ENCODE measurements at places on chromosomes 5 and 9.

DNA sequence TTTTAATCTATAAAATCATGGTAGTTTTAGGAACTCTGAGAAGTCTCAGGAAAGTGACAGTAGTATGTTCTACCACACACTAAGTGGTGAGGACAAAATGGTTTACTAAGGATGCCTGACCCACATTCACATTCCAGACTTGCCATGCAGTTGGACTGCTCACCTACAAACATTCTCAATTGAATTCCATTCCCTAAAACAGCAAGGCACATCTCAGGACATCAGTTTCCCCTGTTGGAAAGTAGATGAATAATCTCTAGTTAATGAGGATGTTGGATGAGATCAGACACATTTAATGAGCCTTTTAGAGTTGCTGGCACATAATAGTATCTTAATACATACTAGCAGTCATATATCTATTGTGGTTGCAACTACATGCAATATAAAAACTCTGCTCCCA is 76.6 kb downstream of the ZNF618 start:
- DNase-seq = no peak

DNA sequence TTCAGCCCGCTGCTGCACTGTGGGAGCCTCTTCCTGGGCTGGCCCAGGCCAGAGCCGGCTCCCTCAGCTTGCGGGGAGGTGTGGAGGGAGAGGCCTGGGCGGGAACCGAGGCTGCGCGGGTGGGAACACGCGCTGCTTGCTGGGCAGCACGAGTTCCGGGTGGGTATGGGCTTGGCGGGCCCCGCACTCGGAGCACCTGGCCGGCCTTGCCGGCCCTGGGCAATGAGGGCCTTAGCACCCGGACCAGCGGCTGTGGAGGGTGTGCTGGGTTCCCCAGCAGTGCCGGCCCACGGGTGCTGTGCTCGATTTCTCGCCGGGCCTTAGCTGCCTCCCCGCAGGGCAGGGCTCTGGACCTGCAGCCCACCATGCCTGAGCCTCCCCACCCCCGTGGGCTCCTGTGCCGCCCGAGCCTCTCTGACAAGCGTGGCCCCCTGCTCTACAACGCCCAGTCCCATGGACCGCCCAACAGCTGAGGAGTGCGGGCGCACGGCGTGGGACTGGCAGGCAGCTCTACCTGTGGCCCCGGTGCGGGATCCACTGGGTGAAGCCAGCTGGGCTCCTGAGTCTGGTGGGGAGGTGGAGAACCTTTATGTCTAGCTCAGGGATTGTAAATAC is 1366.4 kb upstream of the NUDT12 start:
- DNase-seq = no peak

- no peak for DNase-seq
Measured at GRCh38 chr9:96585426-96585825, 34.2 kb downstream of the CDC14B start.

DNA sequence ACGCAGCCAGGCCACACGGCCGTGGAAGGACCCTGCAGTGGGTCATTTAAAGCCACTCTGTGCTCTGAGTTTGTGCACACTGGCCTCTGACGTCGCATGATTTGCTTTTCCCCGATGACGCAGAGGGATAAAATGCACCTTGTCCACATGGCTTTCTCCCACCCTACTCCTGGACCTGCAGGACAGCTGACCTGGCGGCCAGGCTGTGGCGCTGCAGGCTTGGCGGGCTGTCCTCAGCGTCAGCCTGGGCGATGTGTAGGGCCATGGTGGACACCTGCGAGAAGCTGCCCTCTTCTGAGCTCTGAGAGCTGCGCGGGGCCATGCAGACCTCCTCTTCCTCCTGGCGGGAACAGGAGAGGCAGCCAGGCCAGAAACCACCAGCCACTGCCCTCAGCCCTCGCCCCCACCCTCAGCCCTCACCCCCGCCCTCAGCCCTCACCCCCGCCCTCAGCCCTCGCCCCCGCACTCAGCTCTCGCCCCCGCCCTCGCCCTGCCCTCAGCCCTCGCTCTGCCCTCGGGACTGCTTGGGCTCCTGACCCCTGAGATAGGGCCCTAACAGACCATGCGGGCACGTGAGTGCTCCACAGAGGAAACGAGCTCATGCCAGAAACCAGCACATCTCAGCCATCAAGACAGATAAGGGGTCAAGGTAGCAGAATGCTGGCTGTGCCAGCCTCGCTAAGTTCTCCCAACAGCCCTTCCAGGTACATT is 20.0 kb upstream of the SCGB3A1 start:
- DNase-seq = no peak

DNA sequence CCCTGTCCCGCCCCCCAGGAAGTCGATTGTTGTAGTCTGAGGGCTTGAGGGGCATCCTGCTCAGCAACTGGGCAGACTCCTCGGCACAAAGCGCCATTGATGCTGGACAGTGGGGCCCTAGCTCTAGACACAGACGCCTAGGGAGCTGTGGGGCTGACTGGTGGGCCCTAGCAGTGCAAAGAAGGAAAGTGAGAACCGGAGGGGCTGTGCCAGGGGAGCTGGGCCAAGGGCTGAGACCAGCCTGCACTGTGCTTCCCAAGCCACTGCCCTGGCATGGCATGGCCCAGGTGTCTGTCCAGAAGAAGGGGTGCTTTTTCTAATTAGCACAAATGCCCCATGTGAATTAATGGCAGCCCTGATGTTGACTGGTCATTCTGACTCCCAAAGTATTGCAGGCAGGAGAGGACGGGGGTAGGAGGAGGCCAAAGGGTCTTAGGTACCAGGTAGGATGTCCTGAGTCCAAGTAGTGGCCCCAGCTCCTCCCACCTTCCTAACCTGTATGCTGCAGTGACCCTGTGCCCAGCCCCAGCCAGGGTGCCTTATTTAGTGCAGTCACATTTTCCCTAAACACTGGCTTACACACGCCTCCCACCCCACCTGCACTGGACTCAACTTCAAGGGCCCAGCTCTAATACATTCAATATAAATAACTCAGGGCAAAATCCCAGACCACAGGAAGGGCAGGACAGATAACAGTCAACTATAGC is 15.9 kb downstream of the TCF7 start:
- DNase-seq = no peak

All from stimulated activated CD8-positive, alpha-beta memory T cell treated with anti-CD3 and anti-CD28 coated beads, Interleukin-15, amount 100 ng/mL, for 1 hour (primary cell).